ENCODE measurements at places on chromosomes 4 and X. TPM values are rescaled to one million over a fixed set of nuclear protein-coding genes. Genes with fewer than 3 reads are reported as not detected.

Gene FAT4
- total RNA-seq = 15.2 TPM

Gene SHROOM2
- total RNA-seq = 6.4 TPM

Gene FGF2
- total RNA-seq = 4.3 TPM

Gene RBMXL3
- total RNA-seq = not detected

Gene CISD2
- 11.5 TPM for total RNA-seq

Gene TCP11X2
- total RNA-seq = not detected

DNA sequence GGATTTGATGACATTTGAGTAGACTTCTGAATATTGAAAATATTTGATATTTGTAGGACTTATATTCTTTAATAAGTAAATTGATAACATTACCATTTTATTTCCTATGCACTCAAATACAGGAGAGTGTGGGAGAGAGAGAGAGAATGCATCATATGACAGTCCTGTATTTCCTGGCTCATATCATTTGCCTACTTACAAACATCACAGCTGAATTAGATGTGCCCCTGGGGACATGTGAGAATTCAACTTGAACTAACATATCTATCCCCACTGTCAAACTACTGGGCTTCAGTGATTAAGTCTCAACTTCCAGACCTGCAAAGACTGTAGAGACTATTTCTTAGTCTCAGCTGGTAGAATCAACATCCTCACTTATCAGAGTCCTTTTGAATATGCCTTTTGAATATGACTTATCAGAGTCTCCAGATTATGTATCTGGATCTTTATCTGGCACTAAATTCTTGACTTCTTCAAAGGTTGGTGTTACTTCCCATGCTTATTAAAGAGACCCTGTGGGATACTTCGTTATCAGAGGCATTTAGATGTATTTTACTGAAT lies 75.5 kb downstream of the PABPC4L start:
- no peaks in the 10 kb centered on the region for H3K4me1 ChIP-seq
- H3K27me3 ChIP-seq = no peaks in the 10 kb centered on the region
- H3K36me3 ChIP-seq = no peaks in the 10 kb centered on the region
- H3K4me3 ChIP-seq = no peak overlapping the region

DNA sequence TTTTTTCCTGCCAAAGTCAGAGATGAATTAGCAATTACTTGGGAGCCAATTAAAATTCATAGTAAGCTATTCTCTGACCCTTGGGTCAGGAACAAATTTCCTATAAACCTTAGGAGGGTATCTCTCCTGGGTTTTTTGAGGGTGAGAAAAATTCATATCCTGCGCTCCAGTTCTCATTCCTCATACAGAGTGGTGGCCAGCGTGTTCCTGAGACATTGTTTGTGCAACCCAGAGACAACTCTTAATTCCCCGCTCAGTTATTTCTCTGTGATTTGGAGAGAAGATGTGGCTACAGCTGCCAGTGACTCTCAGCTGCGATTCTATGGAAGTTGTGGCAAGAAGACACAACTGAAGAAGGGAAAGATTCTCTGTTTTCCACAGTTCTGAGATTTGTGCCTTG lies 37.9 kb upstream of the CBR4 start:
- H3K4me1 ChIP-seq = no peaks in the 10 kb centered on the region
- H3K27me3 ChIP-seq = no peaks in the 10 kb centered on the region
- H3K27ac ChIP-seq = no peak overlapping the region
- H3K36me3 ChIP-seq = no peaks in the 10 kb centered on the region

GRCh38 chr4:2937146-2937857 lies 25.9 kb downstream of the NOP14 start:
- no peak for DNase-seq
- no peak overlapping the region for H3K4me3 ChIP-seq
- H3K27me3 ChIP-seq = no peaks in the 10 kb centered on the region
- H3K27ac ChIP-seq = no peak overlapping the region

- H3K27me3 ChIP-seq = no peaks in the 10 kb centered on the region
- H3K4me1 ChIP-seq = no peaks in the 10 kb centered on the region
- DNase-seq = no peak
- no peaks in the 10 kb centered on the region for H3K36me3 ChIP-seq
- H3K4me3 ChIP-seq = no peak overlapping the region
Observed at GRCh38 chr4:70948665-70949260, 44.7 kb upstream of the DCK start.

DNA sequence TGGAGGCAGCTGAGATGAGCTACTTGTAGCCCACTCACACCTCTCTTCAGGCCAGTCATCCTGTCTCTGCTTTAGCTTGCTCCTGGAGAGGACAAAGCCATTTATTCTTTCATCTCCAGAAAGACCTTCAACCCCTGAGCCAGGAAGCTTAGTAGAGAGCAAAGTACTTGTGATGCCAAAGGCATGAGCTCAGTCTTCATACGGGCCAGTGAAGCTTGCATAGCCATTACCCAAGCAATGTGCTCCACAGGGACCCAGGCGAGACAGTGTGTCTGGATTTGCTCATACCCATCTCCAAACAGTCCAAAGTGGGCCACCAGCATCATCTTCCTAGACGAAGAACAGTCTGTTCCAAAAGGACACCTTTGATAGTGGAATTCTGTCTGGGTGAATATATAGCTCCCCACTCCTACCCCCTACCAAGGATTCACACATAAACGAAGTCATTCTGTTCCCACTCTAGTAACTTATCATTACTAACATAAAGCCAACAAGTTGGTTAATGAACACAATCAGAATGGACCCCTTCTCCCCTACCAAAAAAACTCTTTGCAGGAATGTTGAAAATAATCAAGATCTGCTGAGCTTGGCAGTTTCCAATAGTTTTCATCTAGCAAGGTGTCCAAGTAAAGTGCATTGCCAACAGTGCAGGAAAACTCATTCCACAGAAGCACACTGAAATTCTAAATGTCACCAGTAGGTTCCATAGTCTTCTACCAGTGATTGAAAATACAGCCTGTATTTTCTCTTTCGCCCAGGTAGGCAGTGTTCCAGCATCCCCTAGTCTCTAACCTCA lies 6.7 kb downstream of the TNMD start:
- H3K27ac ChIP-seq = no peak overlapping the region
- peak; percentile 60 for DNase-seq
- H3K4me1 ChIP-seq = no peaks in the 10 kb centered on the region

GRCh38 chr4:70600305-70600704 lies 8.2 kb downstream of the AMBN start:
- H3K27ac ChIP-seq = no peak overlapping the region
- no peaks in the 10 kb centered on the region for H3K27me3 ChIP-seq
- no peaks in the 10 kb centered on the region for H3K36me3 ChIP-seq

DNA sequence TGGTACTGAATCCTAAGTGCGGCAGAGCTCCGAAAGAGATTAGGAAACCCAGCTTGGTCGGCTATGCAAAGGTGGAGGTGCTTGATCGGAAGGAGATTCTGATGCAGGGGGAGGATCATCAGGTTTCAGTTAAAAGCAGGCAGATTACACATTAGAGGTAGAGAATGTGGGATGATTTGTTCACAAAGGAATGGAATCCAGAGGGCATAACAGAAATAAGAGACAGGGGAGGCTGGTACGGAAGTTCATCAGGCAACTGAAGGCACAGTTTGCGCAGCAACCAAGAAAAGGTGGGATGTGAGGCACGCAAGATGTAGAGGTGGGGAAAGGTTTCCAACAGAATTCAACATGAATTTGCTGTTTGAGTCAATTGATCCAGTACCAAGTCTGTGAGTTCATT lies 424 bp upstream of the ZNF330 start:
- peak overlapping the region; percentile 81 for H3K4me3 ChIP-seq
- peaks cover 8% of the 10 kb centered on the region for H3K36me3 ChIP-seq
- H3K27me3 ChIP-seq = no peaks in the 10 kb centered on the region

GRCh38 chr4:94497690-94498089 lies 45.9 kb downstream of the PDLIM5 start:
- no peak overlapping the region for H3K4me3 ChIP-seq
- peaks cover 57% of the 10 kb centered on the region for H3K4me1 ChIP-seq
- no peaks in the 10 kb centered on the region for H3K27me3 ChIP-seq
- H3K27ac ChIP-seq = no peak overlapping the region

DNA sequence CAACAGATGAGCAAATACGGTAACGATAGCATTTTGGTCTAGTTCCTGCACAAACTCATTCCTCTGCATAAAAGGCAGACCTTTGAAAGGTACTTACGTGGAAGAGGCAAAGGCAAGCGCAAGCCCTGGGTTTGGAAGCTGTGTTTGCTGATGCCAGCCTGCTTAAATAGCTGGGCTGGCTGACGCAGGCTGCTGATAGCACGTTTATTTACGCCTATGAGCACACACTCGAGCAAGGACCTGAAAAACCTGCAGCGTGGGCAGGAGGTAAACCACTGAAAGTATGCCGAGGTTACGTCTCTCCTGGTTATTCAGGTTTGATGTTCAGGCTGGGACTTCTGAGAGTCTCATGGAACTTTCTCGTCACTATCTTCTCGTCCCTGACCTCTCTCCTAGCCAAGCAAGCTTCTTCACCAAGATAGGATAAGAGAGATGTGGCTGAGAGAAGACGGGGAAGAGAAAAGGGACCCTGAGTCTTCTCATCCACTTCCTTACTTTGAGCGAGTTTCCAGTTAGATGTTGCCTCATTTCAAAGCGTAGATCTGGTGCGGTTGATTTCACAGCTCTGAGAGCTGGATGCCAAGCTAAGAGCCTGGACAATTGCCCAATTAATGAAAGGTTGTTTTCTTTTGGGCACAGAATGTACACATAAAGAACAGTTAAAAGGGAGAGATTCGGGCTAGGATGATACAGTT lies at the start of gene HOPX:
TSS of gene HOPX (minus strand) at position 139 of the 695 bp plus-strand sequence. CDS start 23,480 bp downstream, outside the sequence.
- H3K4me1 ChIP-seq = peaks cover 13% of the 10 kb centered on the region
- H3K27me3 ChIP-seq = no peaks in the 10 kb centered on the region
- H3K36me3 ChIP-seq = no peaks in the 10 kb centered on the region
- H3K4me3 ChIP-seq = peak within 1 kb of the TSS; percentile 28
